PC-3 (cell line): ENCODE measurements at places on chromosomes 5 and 9. TPM values are rescaled to one million over a fixed set of nuclear protein-coding genes. Genes with fewer than 3 reads are reported as not detected.

Gene CNTLN
- total RNA-seq, result 6.9 and 12.1 TPM in 2 replicates

Gene RGMB
- total RNA-seq, result 31.1 and 37.3 TPM in 2 replicates

Gene SHB
- 56.4 and 77.1 TPM in 2 replicates for total RNA-seq

Gene MUSK
- total RNA-seq, result not detected in 2 replicates

- no peak for DNase-seq
These were observed 250.7 kb downstream of the KCTD16 start for GRCh38 chr5:144421411-144421810.

DNA sequence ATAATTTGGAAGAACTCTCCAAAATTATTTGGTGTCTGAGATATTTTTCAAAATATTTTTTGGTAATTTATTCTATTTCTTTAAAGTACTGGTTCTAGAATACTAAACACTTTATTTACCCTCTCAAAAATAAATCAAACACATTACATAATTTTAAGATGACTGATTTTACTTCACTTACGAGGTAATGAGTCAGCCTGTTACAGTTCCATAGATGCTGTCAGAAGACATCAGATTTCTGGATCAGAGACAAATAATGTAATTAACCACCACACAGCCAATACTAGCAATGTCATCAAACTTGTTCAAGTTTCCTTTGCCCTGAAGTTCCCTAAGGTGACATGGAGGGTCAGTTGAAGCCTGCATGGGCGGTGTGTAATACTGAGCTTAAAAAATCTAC, 106.1 kb upstream of the CDH9 start:
- DNase-seq, result peak; percentile 66

DNA sequence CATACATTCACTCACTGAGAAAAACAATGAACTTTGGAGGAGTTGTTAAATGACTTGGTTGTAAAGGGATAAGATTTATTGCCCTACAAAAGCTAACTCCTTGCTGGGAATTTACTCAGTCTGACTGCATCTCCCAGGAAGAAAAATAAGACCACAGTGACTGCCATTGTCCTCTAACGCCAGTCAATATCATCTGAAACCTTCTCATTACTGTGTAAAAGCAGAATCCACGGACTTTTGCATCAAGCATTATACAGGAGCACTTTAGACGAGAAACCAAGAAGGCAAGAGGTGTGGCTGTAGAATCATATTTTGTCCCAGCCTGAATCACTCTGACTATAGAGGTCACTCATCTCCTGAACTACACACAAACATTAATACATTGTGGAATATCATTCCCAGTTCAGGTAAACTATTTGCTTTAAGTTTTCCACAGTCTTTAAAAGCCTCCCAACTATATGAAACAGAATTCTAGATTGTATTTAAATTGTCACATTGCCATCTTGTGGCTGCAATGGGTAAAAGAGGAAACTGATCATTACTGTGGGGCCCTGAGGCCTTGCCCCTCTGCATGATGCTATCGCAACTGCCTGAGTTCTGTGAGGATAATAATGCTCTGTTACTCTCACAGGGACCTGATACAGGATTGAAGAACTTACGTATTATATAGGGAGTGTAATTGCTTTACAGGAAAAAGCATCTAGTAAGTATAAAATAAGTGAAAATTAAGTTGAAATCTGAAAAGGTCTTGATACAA, 142.9 kb downstream of the SLCO4C1 start:
- peak; percentile 68 for DNase-seq

DNA sequence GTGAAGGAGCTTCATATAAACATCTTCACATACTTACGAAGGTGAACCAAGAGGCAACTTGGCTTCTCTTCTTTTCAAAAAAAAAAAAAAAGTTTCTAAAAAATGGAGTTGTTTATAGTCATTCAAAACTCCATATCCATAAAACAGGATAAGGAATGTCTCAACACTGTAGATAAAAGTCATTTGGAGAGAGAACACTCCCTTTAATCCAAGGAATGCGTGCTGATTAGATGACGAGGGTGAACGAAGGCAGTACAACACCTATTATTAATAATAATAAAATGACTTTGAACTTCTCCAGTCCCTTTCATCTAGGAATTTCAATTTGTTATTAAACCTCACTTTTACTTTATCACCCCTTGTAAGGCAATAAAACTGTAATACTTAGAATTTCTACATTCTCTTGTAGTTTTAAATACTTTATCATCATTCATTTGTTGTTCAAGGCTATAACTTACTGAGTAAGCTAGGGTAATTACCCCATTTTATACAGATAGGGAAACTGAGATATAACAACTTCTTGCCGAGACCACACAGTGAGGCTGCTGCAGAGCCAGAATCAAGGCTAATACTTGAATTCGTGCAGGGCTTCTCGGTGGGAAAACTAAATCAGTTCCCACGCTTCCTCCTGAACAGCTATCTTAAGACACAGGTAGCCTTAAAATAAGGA, 377.1 kb downstream of the EFNA5 start:
- no peak for DNase-seq

DNA sequence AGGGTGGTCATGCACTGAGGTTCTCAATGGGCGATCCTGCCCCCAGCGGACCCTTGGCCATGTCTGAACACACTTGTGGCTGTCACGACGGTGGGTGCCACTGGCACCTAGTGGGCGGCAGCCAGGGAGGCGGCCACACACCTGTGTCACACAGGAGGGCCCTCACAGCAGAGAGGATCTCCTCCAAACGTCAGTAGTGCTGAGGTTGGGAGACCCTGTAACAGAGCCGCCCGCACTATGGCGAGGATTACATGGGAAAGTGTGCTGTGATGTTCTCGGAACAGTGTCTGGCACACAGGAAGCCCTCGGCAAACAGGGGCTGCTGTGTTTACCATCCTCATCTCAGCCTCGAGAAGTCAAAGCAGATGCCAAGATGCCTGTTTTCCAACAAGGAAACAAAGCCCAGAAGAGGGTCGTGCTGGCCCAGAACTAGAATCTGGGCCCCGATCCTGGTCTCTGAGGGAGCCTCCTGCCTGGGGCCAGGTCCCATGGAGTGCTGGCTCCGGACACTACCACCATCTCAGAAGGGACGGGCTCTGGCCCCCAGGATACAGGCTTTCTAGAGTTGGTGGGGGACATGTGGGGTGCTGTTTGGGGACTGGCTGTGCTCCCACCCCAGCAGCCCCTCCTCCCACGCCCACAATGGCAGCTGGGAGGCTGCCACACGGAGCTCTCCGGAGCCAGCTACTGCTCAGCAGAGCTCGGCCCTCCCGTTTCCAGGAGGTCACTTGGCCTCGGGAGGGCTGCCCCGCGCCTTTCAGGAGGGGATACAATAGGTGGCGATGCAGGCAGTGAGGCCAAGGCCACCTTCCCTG, 48.2 kb downstream of the DBH start:
- no peak for DNase-seq

DNA sequence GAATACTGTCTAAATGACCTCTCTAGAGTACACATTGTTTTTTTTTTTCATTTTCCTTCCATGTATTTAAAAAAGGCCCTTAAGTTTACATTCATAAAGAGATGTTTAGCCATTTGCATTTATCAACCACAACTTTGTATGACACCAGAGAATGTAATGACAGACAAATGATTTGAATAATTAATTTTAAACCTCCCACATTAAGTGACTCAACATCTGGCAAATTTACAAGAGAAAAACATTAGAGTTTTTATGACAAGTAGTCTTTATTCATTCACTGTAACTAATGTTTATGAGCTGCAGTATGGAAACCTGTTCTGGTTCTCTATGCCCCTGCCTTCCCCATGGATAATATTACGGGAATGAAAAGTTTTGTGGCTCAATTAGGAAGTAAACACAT, 1093.8 kb upstream of the CDH9 start:
- no peak for DNase-seq

- DNase-seq, result no peak
These were observed 612 bp upstream of the BBLN start for GRCh38 chr9:128159522-128159783.

- DNase-seq, result no peak
These were observed 102.5 kb downstream of the CAMSAP1 start for GRCh38 chr9:135804581-135805421.

DNA sequence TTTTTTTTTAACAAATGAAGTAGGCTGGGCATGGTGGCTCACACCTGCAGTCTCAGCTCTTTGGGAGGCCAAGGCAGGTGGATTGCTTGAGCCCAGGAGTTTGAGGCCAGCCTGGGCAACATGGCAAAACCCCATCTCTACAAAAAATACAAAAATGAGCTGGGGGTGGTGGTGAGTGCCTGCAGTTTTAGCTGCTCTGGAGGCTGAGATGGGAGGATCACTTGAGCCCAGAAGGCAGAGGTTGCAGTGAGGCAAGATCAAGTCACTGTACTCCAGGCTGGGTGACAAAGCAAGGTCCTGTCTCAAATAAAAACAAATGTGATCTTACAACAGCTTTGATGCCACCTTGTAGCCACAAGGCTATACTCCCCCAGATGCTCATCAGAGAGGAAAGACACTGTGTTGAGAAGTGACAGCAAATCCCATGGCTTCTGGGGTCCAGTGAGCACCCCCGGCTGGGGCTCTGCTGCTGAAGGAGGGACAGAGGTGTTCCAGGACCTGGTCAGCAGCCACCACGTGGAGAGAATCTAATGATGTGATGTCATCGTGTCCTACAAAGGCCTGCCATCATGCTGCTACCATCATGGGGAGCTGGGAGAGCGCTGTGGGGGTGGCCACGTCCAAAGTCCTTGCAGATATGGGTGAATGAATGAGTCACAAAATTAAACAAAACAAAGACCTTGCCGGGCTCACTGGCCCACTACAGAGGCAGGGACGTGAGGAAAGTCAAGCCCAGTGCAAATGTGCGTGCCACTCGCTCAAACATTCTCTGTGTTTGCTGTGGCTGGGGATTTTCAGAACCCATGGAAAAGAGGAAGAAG, 60.7 kb downstream of the PRRT1B start:
- DNase-seq, result no peak

DNA sequence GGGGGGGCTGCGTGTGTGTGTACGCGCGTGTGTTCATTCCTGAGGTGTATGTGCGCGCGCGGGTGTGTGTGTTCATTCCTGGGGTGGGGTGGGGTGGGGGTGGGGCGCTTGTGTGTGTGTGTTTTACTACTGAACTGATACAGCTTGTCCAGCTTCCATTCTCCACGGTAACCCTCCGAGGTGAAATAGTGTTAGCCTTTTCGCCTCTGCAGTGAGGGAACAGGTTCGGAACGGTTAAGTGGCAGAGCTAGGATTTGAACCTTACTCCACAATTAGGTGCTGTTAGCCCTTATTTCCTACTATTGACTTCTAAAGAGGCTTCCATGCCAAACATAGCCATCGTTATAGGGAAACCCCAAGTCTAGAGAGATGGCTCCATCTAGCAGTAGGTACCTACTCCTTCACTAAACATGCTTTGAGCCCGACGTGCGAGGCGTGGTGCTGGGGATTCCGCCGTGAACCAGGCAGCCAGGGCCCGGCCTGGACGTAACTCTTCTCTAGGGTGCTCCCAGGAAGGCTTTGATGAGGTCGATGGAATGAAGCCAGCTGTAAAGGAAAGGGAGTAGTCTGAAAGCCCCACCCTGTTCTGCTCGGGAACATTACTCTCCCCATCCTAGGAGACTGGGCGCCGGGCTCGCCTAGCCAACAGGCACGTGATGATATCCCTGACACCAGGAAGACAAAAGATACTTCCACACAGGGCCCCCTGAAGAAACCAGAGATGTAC, 782 bp upstream of the SKP1 start:
- DNase-seq, result peak; percentile 26

GRCh38 chr5:67215519-67216471, 19.2 kb upstream of the CD180 start:
- DNase-seq, result no peak

DNA sequence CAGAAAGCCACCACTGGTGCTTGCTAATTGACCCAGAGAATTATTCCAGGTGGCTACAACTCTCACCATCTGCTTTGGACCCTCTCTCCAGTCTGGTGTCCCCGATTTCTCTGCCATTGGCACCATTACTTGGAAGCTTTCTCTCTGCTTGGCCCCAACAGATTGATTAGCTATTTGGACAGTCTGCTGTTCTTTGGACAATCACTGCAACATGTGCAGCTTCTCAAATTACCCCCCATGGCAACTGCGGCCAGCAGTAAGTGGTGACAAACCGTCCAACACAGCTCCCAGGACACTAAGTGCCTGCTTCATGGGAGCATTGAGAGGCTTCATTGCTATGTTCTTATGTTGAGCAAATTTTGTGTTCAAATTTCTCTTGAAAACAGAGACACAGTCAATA, 309.8 kb downstream of the TAF11L14 start:
- DNase-seq, result no peak

DNA sequence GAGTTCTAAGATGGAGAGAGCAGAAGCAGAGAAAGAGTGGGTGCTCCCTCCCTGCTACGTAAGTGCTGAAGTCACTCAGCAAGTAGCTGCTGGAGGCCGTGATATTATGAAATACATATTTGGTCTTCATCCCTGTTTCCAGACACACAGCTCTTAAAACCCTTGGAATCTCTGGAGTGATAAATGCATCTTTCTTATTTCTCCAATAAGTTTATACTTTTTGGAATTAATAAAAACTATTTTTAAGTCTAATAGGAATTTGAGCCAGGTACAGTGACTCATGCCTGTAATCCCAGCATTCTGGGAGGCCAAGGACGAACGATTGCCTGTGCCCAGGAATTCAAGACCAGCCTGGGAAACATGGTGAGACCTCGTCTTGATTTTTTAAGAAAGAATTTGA, 60.6 kb downstream of the AUH start:
- peak; percentile 35 for DNase-seq

- no peak for DNase-seq
These were observed 55.8 kb downstream of the LRSAM1 start for GRCh38 chr9:127506814-127507750.

GRCh38 chr5:172903790-172904189, 55.4 kb upstream of the RPL26L1 start:
- peak; percentile 94 for DNase-seq

DNA sequence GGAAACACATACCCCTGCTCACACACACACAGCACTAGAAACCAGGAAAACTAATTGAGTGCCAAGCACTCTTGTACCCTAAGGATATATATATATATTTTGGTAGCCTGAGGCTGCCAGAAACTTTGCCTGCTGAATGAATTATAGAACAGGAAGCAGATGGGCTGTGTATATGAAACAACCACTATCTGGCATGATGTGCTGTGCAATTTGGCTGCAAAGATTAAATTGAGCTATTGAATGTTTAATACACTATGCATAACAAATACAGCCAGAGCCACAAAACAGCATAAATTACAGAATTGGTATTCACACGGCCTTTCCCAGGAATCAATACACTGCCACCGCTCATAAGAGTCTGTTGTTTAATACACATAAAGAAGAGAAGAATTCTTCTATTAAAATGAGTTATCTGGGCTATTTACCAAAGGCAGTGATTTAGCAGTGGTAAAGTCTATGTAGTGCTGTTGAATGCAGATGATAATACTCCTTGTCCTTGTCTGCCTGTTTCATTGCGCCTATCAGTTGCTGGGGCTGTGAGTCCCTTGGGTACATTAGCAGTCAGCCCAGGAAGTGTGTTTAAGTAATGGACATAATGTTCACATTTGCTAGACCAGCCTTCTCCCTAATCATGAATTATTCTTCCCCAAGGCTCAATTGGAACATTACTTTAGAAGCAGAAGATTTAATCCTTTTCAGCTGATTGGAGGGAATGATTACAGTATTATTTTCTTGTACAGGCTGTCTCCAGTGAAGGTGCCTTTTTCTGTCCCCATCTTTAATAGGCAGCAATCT, 294.3 kb downstream of the TLE1 start:
- DNase-seq, result no peak

- peak; percentile 56 for DNase-seq
These were observed 6.9 kb downstream of the OTULIN start for GRCh38 chr5:14671414-14671813.
